ENCODE measurements at places on chromosomes 3 and 15.

DNA sequence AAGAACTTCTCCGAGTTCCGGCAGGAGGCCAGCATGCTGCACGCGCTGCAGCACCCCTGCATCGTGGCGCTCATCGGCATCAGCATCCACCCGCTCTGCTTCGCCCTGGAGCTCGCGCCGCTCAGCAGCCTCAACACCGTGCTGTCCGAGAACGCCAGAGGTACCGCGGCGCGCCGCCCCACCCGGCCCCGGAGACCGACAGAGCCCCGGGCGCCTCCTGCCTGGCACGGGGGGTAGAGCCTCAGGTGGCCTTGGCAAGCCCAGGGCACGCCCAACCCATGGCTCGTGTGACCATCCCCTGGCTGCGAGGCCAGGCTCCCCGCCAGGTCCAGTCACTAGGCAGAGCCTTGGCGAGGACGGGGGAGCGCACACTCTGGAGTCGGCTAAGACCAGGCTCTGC, 134.1 kb downstream of the LRRK1 start:
- DNase-seq, result no peak

GRCh38 chr15:60766391-60767128, 287.6 kb upstream of the ICE2 start:
- DNase-seq, result no peak

DNA sequence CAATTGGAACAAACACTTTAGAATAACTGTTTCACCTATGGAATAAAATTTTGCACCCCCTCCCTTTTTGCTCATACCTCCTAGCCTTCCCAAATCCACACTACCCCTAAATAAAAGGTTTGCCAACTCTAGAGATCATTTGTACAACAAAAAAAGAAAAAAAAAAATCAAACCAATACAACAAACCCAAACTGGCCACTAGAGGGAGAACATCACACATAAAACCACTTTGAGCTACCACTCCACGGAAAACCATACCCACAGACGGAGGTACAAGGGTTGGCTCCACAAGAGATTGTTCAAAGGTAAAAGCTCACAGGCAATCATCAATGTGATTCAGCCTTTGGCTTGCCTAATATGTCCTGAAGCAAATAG, 47.6 kb downstream of the SETMAR start:
- DNase-seq, result peak; percentile 58

DNA sequence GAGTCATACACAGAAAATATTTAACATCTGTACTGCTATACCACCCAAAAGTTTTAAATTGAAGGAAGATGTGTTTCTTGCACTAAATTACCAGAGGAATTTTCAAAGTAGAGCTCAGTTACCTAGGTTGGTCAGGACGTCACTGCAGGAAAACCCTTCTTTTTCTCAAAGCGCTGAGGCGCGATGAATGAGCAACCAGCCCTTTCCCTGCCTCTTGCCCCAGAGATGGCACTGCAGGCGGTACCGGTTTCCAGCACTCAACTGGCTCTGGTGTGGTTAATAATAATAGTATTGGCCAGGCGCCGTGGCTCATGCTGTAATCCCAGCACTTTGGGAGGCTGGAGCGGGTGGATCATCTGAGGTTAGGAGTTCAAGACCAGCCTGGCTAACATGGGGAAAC, 49.3 kb downstream of the HES1 start:
- no peak for DNase-seq

DNA sequence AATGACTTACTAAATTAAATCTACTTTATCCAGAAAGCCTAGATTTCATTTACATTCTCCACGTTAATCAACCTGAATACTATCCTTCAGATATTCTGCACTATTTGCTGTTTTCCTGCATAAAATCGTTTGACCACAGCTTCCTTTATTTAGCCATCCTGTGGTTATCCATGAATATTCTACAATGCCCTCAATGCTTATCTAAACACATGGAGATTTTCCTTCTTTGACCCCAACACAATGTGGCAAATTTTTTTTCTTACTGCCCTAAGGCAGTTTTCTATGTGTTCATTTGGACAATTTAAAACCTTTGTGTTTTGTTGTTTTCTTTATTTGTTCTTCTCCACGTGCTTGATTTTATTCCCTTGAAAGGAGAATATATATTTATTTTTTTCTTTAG, 495.5 kb upstream of the ROBO1 start:
- DNase-seq, result no peak

DNA sequence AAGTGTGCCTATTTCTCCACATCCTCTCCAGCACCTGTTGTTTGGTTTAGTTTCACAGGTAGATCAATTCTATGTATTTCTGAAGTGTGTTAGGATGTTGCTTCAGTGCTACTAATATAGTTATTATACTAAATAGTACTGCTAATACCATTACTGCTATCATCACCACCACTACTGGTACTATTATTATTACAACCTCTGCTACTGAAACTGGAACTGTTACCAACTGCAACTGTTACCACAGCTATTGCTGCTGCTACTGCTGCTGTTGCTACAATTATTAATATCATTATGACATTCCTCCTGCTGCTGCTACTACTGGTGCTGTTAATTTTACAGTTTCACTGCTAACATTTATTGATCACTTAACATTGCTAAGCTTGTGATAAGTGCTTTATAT, 8.3 kb upstream of the LMOD3 start:
- DNase-seq, result no peak

GRCh38 chr3:62732183-62732904, 142.9 kb downstream of the CADPS start:
- no peak for DNase-seq

DNA sequence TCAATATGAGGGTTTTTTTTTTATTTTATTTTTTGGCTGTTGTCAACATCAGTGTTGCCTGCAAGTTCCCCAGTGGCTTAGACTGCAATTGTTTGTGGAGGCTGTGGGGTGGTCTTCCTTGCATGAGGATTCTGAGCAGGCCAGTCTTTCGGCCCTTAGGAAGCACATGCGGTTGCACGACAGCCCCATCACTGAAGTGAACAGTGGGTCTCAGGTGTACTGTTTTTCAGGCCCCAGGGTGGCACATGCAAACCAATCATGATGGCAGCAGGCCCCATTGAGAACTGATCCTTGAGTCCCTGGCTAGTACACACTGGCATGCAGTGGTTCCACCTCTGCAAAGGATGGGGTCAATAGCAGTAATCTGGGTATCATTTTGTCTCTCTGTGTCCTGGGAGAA, 768.7 kb downstream of the EPHA3 start:
- DNase-seq, result no peak

GRCh38 chr15:27538325-27538724, 560.8 kb downstream of the OCA2 start:
- DNase-seq, result no peak

- DNase-seq, result no peak
These were observed 266.1 kb downstream of the CGGBP1 start for GRCh38 chr3:87792534-87793336.
